ENCODE measurements at places on chromosomes 13 and 19.

DNA sequence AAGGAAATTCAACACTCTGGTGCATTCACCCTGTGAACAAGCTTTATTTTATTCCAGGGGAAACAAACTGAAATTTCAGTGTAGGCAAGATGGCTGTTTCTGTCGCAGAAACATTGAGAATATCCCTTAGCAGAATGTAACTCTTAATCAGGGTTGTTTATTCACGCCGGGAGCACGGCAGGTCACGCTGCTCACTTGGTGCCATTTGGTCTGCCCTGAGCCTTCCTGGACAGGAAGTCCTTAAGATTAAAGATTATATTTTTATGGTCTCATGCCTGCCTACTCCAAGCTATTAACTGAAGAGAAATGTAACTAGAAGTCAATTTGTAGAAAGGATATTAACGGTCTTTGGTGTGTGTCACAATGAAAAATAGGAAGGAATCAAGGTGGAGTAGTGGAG lies 185.3 kb upstream of the ARGLU1 start:
- DNase-seq, result no peak

- peak; percentile 19 for DNase-seq
Observed at GRCh38 chr19:49019242-49019932, 2.5 kb upstream of the LHB start.

DNA sequence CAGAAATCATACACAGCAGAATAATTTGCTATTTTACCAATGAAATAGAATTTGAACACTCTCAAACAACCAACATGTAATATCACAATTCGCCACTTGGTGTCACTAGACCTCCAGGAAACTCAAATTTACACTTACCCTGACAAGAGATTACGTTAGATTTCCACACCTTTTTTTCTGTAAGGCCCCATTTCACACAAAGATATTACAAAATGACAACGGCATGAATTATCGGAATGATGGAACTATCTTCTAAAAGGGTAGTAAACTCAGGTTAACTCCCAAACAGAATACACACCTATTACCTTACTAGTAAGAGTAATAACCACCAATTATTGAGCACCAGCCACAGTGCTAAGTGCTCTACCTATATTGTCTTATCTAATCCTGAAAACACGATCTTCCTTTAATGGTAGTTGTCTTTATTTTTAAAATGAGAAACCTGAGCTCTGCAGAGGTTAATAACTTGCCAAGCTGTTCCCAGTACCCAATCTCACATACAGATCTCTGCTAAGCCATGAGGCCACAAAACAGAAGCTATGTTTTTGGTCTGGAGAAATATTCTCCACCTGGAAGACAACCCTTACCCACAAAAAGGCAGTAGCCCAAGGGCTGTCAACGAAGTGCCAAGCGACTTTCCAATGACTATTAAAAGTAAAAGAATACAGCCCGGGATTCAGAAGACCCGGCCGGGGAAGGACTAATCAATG lies 152.4 kb downstream of the DCLK1 start:
- DNase-seq, result no peak

- DNase-seq, result no peak
Observed at GRCh38 chr13:99996381-99996973, 14.9 kb downstream of the ZIC2 start.

DNA sequence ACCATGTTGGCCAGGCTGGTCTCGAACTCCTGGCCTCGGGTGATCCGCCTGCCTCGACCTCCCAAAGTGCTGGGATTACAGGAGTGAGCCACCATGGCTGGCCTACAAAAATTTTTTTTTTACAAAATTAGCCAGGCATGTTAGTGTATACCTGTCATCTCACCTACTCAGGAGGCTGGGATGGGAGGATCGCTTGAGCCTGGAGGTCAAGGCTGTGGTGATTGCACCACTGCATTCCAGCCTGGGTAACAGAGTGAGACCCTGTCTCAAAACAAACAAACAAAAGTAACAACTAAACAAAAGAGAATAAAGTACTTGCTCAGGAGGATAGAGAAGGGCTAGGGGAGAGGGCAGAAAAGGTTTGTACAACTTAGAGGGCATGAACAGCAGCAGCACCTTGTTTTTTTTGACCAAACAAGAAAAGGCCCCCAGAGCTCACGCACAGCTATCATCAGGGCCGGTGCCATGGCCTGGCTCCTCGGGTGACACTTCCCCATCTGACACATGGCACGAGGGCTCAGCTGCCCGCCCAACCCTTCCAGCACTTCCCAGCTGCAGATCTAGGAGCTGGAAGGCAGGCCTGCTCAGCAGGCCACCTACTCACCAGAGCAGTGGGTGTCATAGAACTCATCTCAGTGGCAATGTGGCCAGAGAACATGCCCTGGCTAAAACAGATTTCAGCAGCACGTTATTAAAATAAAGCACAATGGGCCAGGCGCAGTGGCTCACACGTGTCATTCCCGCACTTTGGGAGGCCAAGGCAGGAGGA lies 8.6 kb upstream of the SLC7A9 start:
- no peak for DNase-seq

- DNase-seq, result no peak
Observed at GRCh38 chr19:43592800-43593350, 3.1 kb downstream of the IRGQ start.

- no peak for DNase-seq
Observed at GRCh38 chr13:83220241-83220640, 662.0 kb downstream of the SLITRK1 start.

DNA sequence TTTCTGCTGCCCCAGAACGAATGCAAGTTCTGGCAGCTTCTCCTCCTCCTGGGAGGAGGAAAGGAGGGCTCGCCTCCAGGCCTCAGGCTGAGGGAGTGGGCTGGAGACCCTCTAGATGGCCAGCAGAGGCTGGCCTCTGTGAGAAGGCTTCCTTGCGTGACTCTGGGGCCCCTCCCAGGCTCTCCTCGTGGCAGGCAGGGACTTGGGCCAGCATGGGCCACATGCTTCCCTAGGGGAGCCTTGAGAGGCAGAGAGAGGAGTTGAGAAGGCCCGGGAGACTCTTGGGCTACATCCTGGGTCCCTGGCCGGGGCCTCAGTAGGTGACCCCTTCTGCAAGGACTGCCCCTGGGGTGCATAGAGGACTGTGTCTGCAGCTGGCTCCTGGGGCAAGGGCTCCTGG lies 25.9 kb downstream of the LYL1 start:
- DNase-seq, result no peak

- DNase-seq, result no peak
Observed at GRCh38 chr13:34165158-34165557, 347.2 kb downstream of the RFC3 start.

DNA sequence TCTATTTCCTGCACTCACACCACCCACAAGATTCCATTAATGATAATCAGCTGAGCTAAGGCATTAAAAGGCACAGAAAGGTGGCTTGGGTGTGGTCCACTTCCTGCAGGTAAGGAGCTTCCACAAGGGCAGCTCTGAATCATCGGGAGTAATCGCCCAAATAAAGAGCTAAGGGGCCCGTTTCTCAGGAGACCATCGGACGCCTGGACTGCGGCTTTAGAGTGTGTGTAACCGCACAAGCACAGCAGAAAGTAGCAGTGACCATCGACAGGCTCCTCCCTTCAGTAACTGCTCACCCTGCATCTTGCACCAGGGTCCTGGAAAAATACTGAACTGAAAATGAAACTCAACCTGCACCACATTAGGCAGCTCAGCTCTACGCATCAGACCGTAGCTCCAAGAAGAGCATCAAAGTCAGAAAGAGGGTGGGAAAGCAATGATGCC lies 6.0 kb downstream of the STK24 start:
- DNase-seq, result no peak

DNA sequence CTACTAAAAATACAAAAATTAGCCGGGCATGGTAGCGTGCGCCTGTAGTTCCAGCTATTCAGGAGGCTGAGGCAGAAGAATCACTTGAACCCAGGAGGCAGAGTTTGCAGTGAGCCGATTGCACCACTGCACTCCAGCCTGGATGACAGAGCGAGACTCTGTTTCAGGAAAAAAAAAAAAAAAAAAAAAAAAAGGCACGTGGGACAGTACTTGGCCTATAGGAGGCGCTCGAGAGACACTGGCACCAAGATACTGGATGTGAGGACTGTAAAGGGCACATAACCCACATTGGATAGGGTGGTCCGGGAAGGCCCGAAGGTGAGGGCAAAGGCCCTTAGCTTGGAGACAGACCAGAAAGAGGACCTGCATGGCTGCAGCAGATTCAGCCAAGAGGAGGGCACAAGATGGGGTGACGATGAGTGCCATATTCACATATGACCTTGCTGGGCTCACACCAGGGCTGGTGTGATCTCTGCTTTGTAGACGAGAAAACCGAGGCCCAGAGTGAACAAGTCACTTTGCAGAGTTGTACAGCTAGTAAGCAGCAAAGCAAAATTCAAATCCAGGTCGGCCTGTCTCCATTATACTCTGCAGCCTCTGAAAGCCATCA lies 89.4 kb downstream of the DPF1 start:
- peak; percentile 10 for DNase-seq

GRCh38 chr19:15684828-15685227 lies 11.9 kb downstream of the CYP4F12 start:
- DNase-seq, result no peak
